ENCODE measurements at places on chromosomes 1 and 21.

- DNase-seq, result no peak
Measured at GRCh38 chr1:112870887-112871646, 84.9 kb downstream of the SLC16A1 start.

- DNase-seq, result no peak
Measured at GRCh38 chr1:209546390-209547085, 37.0 kb upstream of the CAMK1G start.

DNA sequence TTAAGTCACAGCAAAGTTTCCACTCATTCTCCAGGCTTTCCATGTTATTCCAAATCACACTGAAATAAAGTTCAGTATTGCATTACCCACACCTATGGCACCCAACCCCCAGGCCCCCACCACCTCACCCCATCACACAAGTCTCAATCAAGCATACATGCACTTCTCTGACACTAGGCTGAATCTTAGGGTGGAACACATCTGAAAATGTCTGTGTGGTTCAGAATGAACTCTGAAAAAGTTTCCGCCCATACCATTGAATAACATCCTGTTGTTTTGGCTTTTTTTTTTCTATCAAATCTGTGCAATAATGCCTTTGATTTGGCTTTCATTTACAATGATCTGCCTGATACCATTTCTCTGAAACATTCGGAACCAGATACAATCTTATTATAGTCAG is 25.8 kb upstream of the LRRC8C start:
- peak; percentile 78 for DNase-seq

DNA sequence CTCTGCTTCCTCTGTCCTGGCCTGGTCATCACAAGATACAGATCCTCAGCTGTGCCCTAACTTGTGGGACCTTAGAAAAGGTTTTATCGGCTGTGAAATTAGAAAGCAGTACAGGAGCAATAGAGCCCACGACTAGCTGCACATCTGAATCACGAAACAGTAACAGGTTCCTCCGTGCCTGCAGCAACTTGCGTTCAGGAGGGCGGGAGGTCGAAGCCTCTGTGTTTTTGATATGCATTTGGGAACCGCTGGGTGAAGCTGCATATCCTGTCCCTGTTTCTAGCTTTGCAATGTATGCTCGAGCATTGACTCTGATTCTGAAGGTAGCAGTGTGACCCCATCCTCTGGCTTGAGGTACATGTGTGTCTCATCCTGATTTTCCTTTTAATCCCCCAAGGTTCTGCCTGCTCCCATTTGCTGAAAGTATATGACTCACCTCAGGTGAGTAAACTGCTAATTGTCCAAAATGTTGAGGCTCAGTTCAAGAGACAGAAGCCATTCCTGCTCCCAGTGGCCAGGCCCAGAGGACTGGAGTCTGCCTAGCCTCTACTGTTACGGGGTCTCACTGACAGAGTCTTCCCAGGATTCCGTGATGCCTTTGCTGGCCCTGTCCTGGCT is 44.3 kb downstream of the SCCPDH start:
- no peak for DNase-seq

- DNase-seq, result no peak
Measured at GRCh38 chr1:70719154-70719553, 308.1 kb downstream of the CTH start.

DNA sequence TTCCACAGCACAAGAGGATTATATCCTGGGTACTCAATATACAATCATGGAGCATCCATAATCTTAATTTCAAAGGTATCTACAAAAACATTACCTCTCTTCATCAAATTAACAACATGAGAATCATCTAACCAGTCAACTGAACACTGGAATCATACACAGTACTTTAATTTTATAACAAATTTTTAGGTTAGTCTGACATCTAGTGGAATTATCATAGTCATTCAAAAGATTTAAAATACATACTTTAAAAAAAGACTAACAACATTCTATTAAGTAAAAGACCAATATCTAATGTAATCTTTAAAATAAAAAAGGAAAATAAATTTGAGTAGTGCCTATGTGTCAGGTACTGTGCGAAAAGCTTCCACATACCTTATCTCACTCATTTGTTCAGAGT is 16.8 kb upstream of the SH3GLB1 start:
- no peak for DNase-seq

- DNase-seq, result peak; percentile 30
Measured at GRCh38 chr21:45547545-45547900, 5.3 kb upstream of the SLC19A1 start.

DNA sequence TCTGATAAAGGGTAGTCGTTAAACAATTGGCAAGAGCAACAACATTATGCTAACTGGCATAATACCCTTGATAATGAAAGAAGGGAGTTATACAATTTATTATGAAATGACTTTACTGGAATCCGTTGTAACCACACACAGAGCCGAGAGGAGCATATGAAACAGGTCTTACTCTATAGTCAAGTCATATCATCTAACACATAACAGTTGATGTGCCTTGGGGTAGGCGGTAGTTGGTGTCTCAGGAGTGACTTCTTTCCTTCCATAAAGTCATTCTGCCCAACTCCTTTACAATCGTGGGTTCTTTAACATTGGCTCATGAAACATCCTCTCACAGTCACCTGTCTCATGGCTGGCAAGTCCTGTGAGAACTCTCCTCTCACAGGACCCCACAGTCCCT is 225.2 kb downstream of the LTN1 start:
- DNase-seq, result no peak

GRCh38 chr1:160077486-160077885 is 3.9 kb upstream of the KCNJ9 start:
- no peak for DNase-seq

DNA sequence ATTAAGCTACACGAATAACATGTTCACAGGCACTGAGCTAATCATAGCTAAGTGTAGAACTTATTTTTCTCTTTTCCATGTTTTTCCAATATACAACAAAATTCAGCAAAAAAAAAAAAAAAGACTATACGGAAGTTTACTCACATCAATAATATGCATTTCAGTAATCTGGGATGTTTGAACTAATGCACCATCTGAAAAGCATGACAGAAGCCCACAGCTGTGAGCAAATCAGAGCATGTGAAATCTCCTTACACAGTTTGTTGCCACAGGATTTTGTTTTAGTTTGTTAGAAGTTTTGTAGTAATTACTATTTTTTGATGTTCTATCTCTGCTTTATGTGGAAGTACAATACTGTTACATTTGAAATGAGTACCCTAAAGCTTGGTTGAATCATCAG is 1051.7 kb downstream of the TTLL7 start:
- no peak for DNase-seq

GRCh38 chr1:63779338-63780211 is 5.8 kb downstream of the ROR1 start:
- no peak for DNase-seq

- no peak for DNase-seq
Measured at GRCh38 chr1:41608211-41608610, 123.7 kb upstream of the EDN2 start.
